AG10803 (cell line): ENCODE measurements at places on chromosomes 3 and 15.
A peak's percentile ranks its signal among the peaks of the same experiment; 100 is the strongest.

DNA sequence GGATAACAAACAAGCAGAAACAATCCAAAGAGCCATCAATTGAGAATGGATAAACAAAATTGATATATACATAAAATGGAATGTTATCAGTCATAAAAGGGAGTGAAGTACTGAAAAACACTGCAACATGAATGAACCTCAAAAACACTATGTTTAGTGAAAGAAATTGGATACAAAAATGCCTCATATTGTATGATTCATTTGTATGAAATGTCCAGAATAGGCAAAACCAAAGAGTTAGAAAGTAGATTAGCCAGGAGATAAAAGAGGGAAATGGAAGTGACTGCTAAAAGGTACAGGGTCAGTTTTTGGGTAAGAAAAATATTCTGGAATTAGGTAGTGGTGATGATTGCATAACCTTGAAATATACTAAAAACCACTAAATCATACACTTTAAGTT is 9.8 kb upstream of the SLC25A36 start:
- DNase-seq, result no peak

- no peak for DNase-seq
These were observed 64.4 kb downstream of the GAP43 start for GRCh38 chr3:115687721-115688120.

DNA sequence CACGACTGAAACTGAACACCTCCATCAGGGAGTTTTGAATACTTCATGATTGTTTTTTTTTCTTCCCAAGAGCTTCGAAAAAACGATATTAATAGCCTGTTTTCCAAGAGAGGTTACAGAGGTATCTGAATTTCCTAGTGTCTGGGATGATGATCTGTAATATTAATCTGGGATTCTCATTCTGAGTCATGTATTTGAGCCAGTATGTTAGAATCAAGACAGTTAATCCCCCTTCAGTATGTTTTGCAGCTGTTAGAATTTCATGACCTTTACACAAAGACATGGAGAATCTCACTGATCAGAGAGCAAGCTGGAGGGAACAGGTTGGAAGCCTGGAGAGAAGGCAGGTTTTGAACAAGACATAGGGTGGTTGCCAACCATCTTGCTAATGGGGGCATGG is 234.5 kb upstream of the GAP43 start:
- peak; percentile 10 for DNase-seq

DNA sequence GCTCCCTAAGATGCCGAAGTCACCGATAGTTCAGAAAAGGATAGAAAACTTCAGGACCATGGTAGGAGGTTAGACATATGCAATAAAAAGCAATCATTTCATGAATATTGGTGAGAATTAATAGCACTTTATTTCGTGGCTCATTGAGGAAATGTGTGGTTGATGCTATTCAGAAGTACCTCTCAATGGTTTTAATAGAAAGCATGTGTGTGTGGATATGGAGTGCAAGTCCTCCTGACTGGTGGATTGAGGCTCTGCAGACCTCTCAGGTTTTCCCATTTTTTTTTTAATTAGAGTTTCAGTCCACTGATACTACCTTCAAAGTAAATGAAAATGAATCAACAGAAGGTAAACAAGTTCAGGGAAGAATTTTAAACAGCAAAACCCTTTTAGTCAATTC is 384.3 kb upstream of the RARB start:
- DNase-seq, result no peak

GRCh38 chr3:32340039-32340438 is 51.6 kb upstream of the CMTM7 start:
- DNase-seq, result peak; percentile 7
